ENCODE measurements at places on chromosomes 5 and 9.

DNA sequence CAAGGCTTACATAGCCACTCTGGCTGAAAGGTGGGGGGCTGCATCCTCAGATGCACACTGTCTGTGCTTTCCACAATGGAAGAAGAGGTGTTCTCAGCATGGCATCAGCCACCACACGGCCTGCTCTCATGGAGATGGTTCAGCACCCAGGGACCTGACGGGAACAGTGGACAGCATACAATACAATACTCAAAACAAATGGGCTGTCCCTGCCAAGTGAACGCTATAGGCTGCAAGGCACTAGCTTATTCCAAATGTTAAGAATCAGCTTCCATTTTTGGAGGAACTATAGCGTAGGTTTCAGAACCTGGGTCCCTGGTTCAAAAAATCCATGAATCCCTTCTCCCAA, 77.2 kb downstream of the ZNF608 start:
- no peak for DNase-seq

- DNase-seq, result no peak
These were observed 130.8 kb upstream of the IRX4 start for GRCh38 chr5:2013301-2014057.

DNA sequence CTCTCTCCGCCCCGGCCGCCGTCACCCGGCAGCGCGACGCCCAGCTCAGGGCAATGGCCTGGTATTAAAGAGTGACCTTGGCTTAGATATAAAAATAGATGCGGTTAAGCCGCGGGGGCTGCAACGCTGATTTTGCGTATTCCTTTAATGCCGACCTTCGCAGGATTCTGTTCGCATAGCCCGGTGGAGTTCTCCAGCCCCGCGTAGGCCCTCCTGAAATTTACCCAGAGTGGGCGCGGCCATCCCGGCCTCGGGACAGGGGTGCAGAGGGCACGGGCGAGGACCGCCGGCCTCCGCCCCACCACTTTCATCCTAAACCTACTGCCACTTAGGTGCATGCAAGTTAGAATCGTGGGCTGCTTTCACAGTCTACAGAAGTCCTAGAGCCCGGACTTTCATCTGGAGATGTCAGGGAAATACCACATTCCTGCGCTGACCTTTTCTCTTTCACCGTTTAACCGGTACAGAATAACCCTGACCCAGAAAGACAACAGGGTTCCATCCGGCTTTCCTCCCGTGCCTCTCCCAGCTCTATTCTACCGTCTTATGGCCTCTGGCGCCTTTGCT, 492 bp upstream of the FAM169A start:
- no peak for DNase-seq

DNA sequence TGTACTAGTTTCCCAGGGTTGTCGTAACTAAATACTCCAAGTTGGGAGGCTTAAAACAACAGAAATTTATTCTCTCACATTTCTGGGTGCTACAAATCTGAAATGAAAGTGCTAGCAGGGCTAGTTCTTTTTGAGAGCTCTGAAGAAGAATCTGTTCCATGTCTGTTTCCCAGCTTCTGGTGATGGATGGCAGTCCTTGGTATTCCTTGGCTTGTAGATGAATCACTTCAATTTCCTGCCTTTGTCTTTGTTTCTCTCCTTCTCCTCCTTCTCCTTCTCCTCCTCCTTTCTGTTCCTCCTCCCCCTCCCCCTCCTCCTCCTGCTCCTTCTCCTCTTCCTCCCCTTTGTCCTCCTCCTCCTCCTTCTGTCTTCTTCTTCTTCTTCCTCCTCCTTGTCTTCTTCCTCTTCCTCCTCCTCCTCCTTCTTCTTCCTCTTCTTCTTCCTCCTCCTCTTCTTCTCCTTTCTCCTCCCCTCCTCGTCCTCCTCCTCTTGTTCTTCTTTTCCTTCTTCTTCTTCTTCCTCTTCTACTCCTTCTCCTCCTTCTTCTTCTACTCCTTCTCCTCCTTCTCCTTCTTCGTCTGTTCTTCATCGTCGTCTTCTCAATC, 104.7 kb upstream of the ANKRD55 start:
- no peak for DNase-seq

GRCh38 chr5:128259607-128260021, 176.0 kb downstream of the SLC12A2 start:
- no peak for DNase-seq

GRCh38 chr9:128260340-128260739, 15.5 kb downstream of the GOLGA2 start:
- DNase-seq, result no peak

- no peak for DNase-seq
These were observed 16.0 kb upstream of the SLC25A51 start for GRCh38 chr9:37919956-37920335.

- no peak for DNase-seq
These were observed 15.2 kb downstream of the FKBP15 start for GRCh38 chr9:113205861-113206260.

- DNase-seq, result no peak
These were observed 16.3 kb downstream of the GALNT12 start for GRCh38 chr9:98823666-98824334.

- no peak for DNase-seq
These were observed 106.2 kb upstream of the TXNDC8 start for GRCh38 chr9:110443866-110444220.

- DNase-seq, result no peak
These were observed 24.0 kb upstream of the LTC4S start for GRCh38 chr5:179769796-179770195.

GRCh38 chr5:113118298-113118697, 141.7 kb downstream of the DCP2 start:
- DNase-seq, result no peak

DNA sequence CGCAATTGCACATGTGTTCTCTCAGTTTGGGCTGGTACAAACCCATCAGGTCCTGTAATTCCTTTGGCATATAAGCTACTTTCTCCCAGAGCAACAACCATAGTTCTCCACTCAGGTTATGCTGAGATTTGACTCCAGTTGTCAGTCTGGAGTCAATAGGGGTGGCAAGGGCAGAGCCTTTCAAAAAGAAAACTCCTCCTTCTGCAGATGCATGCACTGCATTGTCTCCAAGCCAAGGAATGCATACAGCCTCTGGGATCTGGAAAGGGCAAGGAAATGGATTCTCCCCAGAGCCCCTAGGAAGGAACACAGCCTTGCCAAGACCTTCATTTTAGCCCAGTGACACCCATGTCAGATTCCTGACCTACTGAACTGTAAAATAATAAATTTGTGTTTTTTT, 31.0 kb upstream of the GZMA start:
- DNase-seq, result no peak

DNA sequence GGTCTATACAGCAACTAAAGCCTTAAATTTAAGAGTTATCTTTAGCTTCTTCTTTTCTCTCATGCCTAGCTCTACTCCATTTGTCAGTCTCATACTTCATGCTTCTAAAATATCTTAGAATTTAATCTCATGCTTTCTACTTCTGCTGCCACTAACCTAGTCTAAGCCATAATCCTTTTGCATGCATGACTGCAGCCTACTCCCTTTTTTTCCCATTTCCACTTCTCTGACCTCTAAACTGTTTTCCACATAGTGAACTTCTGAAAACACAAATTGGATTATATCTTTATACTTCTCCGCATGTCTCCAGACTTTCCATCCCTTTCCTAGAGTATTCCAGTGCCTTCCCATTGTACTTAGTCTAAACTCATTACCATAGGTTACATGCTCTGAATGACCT, 193.0 kb downstream of the XRCC4 start:
- DNase-seq, result no peak

GRCh38 chr9:83209188-83209731, 146.3 kb upstream of the RASEF start:
- DNase-seq, result no peak

DNA sequence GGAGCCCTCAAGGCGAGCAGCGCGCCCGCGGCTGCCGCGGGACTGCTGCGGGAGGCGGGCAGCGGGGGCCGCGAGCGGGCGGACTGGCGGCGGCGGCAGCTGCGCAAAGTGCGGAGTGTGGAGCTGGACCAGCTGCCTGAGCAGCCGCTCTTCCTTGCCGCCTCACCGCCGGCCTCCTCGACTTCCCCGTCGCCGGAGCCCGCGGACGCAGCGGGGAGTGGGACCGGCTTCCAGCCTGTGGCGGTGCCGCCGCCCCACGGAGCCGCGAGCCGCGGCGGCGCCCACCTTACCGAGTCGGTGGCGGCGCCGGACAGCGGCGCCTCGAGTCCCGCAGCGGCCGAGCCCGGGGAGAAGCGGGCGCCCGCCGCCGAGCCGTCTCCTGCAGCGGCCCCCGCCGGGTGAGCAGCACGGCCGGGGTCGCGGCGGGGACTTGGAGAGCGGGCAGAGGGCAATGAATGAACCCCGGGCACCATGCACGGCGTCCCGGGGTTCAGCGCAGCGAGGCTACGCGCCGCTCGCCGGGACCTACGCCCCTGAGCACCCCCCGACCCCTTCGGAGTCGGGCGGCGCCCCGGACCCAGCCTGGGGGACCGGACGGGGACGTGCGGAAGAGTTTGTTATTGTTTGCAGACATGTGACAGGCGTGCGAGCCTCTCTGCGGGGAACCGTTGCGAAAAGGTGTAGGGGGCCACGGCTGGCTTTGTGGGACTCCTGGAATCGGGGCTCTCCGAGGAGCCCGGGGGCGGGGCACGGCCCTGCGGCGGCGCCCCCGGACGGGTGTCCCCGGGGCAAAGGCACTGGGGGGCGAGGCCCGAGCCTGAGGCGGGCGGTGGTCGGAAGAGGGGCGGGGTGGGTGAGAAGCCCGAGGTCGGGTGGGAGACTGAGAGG, 553 bp downstream of the MAP3K1 start:
- peak; percentile 36 for DNase-seq

DNA sequence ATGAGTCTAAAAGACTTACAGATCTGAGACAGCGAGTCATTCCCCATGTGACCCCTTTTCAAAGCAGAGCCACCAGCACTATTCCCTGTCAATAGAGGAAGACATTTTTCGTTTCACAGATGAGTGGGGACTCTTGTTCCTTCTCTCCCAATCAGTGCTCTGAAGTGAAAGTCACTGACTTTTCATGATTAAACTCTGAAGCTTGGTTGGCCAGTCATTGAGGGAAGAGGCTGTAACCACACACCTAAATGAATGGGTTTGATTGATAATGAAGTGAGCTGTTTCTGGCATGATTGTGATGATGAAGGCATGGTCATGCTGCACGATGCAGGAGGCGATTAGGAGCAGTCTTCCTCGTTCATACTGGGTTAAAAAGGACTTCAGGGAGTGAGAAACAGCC, 171.9 kb downstream of the ZNF462 start:
- DNase-seq, result no peak

GRCh38 chr5:139820130-139820529, 24.5 kb downstream of the PSD2 start:
- no peak for DNase-seq

DNA sequence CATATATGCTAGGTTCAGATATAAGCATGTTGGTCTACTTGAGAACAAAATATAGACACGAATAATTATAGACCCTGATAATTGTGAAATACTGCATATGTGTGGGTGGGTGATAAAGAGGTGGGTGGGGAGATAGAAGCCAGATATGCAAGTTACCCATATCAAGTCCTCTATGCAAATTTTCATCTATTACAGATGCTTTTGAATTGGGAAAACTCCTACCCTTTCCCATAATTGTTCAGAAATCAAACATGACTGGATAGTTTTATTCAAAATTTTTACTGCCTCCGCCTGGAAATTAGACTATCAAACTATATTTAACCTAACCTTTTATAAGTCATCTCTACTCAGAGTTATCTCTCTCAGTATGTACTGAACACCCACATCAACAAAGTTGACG, 157.5 kb downstream of the MEF2C start:
- DNase-seq, result no peak

DNA sequence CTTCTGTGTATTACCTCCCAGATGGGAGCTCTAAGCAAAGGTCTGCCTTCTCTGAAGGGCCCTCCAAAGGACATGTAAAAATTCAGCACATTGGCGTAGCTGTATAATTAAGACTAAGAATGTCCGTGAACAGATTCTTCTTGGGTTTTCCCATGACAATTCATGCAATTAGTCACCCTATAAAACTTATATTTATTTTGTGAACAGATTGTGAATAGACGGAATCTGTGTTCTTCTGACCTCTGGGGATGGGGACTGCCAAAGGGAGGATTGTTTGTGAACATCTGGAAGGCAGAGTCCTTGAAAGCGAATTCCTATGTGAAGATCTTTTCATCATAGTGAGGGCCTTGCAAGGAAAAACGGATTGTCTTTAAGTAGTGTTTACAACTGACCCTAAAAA, 111.3 kb downstream of the EGFLAM start:
- no peak for DNase-seq

DNA sequence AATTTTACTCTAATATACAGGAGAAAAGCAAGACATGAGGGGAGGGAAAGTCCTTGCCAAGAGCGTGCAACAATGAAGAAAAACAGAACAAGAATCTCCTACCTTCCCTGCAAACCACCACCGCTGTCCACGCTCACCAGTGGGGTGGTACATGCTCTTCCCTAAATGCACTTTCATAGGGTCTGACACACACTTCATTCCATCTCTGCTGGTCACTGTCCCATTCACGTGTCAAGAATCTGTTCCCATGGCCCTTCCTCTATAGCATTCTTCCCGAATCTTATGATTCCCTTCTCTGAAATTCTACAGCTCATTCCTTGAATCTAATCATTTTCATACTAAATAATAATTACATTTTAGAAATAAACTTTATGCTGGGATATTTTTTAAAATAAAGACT, 11.4 kb upstream of the DNAH5 start:
- DNase-seq, result no peak

- DNase-seq, result no peak
These were observed 249.6 kb downstream of the FANCC start for GRCh38 chr9:95067897-95068296.

- DNase-seq, result no peak
These were observed 136.6 kb downstream of the SEMA6A start for GRCh38 chr5:116437922-116438578.

- no peak for DNase-seq
These were observed 3.8 kb upstream of the RASEF start for GRCh38 chr9:83066771-83067170.

GRCh38 chr9:133842174-133842573, 104.0 kb upstream of the SARDH start:
- DNase-seq, result no peak

- DNase-seq, result no peak
These were observed 655.2 kb upstream of the RIOK2 start for GRCh38 chr5:97838214-97838613.

- DNase-seq, result no peak
These were observed 65.0 kb downstream of the HSD17B3 start for GRCh38 chr9:96236854-96237550.

GRCh38 chr9:76884823-76885222, 21.1 kb downstream of the PRUNE2 start:
- DNase-seq, result no peak

DNA sequence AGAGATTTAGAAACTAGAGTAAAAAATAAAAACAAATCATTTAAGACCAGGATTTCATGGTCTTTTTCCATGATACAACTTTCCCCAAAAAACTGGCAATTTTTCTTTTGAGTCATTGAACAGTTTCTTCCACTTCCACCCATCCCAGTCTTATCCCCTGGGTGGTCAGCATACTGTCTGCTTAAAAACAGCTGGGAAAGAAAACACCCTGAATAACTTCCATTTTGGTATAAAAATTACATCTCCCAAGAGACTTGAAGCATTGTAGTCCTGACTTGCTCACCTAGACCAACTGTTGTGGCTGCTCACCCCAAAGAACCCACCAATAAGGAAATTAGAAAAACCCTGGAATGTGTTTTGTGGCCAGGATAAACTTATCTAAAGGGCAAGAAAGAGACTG, 731.3 kb downstream of the NR2F1-AS1 start:
- DNase-seq, result no peak

- DNase-seq, result no peak
These were observed 21.1 kb upstream of the TLR4 start for GRCh38 chr9:117682955-117683710.

- DNase-seq, result no peak
These were observed 8.8 kb downstream of the CSNK1G3 start for GRCh38 chr5:123520677-123521247.

All from stimulated activated CD4-positive, alpha-beta T cell treated with anti-CD3 and anti-CD28 coated beads, Interleukin-1b, Interleukin-23, amount 100 ng/mL, for 48 hours (primary cell).